ENCODE measurements at places on chromosomes 3 and 15.

GRCh38 chr3:5032844-5033243 is 53.6 kb downstream of the BHLHE40 start:
- DNase-seq: no peak

DNA sequence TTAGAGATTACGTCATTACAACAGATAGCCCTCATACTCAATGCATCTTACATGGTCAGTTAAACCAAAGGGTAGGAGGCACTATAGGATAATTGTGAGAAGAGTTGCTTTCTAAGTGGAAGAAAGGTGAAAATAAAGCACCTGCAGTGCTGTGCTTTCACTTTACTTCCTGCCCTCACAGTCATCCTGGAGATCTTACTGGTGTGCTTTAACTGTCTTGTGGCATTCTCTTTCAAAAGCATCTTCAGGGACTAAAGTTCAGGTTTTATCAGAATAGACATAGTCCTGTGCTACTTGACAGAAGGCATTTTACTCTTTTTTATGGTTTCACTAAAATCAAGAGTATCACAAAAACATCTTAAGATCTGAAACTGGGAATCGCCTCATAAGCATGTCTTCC is 286.6 kb downstream of the ZBTB20 start:
- no peak for DNase-seq

GRCh38 chr3:98329392-98330124 is 24.1 kb upstream of the OR5K4 start:
- peak; percentile 33 for DNase-seq

DNA sequence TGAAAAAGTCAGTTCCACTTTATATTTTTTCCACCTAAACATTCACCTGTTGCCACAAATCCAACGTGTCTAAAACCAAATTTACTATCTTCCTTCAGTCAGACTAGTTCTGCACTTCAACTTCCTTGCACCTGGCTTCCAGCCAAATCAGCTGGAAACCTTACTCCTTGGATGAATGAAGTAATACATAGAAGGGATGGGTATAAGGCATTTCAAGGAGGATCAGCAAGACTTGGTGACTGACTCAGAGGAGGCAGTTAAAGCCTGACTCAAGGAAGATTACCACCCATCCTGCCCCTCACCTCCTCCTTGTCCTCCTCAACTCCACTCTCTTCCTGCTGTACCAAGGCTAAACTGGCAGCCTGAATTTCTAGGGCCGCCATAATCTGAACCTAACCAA is 37.1 kb downstream of the QTRT2 start:
- DNase-seq: no peak

DNA sequence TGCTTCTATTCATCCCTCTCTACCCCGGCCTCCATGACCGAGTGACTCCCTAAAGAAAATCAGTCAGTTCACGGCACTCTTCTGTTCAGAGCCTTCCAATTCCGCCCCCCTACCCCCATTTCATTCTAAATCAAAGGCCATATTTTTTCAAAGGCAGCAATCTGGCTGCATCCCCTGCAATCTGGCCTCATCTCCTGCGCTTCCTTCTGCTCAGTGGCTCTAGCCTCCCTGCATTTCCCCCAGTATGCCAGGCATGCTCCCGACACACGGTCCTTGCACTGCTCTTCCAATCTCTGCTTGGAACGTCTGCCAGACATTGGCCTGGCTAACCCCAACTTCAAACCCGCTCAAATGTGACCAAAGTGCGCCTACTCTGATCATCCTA is 67.7 kb downstream of the EXOG start:
- no peak for DNase-seq

DNA sequence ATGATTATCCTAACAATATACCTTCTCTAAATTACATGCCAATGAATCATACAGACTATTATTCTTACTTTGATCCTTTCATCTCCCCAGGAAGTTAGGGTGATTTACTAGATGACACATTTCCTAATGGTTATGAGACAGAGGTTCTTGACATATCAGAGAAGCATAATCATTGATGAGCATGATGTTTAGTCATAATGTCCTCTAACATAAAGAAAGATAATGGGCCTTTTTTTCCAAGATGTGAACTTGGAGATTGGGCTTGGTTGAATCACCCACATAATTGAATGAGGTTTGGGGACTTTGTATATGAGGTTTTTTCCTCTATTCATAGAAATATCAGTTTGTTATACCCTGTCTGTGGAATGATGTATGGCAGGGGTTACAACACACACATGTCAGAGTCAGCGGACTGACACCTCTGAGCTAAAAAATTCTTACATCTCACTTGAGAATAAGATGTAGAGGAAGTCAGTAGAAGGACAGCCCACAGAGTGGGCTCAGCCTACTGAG is 69.7 kb upstream of the DCBLD2 start:
- no peak for DNase-seq

GRCh38 chr3:128786434-128787020 is 60.5 kb downstream of the RAB7A start:
- no peak for DNase-seq

GRCh38 chr3:65642883-65643282 is 395.8 kb downstream of the MAGI1 start:
- no peak for DNase-seq

GRCh38 chr3:63972196-63972595 is 51.1 kb downstream of the PSMD6 start:
- DNase-seq: no peak

GRCh38 chr3:143847787-143848631 is at the start of gene SLC9A9:
TSS of gene SLC9A9 (minus strand) at chr3:143848468. CDS start at chr3:143848322, 146 bp downstream.
- DNase-seq: peak; percentile 27

- no peak for DNase-seq
Measured at GRCh38 chr3:126275620-126275904, 81.6 kb downstream of the KLF15 start.

DNA sequence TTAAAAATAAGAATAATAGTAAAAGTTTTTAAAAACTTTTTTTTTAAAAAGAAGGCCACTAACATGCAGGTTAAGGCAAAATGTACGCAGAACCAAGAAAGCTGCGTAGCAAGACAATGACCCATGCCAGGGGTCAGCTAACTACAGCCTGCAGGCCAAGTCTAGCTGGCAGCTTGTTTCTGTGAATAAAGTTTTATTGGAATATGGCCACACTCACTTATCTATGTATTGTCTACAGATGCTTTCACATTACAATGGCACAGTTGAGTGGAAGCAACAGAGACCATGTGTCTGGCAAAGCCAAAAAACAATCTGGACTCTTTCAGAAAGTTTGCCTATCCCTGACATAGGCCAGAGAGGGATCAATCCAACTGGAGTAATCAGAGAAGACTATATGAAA is 46.7 kb downstream of the WWTR1 start:
- DNase-seq: no peak

- no peak for DNase-seq
Measured at GRCh38 chr3:167811031-167811430, 75.5 kb downstream of the SERPINI1 start.

DNA sequence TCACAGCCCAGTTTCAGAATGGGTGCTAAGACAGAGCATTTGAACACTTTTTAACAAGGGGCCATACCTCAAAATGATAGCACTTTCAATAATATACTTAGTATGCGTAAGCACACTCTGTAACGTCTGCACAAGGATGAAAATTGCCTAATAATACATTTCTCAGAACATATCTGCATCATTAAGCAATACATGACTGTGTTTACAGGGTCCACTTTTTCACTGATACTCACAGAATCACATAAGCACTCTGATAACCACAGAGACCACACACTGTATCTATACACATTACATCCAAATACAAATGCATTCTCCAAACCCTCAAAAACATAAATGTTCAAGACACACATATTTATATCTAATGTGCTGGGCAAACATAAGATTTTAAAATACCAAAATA is 79.8 kb downstream of the NR1I2 start:
- DNase-seq: no peak

GRCh38 chr3:128433837-128434165 is 32.9 kb downstream of the DNAJB8 start:
- no peak for DNase-seq

GRCh38 chr3:100769693-100770092 is 60.4 kb downstream of the TFG start:
- DNase-seq: no peak

DNA sequence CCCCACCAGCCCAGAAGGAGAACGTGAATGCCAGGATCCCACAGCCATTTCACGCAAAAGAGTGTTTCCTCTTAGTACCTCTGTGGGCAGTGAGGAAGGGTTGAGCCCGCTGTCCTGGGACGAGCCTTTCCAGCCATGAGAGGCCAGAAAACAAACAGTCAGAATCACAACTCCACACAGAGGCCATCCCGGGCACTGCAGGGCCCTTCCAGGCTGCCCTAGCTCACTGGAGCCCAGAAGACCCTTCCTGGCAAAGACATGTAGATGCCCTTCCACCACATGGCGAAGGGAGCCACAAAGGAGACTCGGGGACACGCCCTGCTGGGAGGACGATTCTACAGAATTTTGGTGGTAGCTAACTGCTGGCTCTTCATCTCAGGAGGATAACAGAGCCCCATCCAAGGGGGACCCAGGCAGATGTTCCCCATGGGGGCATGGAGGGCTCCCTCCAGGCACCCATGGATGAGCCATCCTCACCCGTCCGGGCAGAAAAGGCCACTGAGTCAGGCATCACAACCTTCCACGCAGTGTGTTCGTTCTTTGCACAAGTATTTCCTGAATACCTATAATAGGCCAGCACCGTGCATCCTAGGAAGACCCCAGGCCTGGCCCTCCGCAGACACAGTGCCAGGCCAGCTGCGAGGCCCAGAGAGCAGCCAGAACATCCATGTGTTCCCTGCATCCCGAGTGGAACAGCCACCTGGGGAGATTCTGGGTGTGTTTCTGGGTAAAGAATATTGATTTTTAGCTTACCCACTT is 47.2 kb downstream of the SLC12A8 start:
- DNase-seq: no peak

DNA sequence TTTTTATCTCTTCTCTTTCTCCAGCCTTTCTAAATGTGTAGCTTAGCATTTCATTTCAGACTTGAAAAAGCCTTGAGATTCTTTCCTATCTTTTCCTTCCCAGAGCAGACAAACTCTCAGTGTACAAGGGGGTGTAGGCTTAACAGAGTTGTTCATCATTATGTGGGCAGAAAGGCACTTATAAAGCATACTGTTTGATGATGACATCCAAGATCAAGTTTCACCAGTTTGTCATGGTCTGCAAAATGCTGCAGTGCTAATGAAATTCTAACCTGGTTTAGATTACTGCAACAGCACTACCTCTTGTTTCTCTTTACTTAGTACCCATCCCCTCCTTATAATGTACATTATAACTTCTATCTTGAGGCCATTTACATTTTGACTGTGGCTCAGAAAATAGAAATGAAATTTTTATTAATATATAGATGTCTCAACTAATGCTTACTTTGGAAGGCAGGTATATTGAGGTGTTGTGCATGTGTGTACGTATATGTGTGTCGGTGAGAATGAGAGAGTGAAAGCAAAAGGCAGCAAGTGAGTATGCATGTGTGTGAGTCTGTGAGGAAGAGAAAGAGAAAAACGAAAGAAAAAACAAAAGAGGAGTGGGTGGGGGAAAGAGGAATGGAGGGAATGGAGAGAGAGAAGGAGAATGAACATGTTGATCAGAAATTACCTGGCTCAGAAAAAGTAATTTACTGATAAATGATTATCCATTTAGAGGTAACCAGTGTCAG is 1043.6 kb downstream of the TUSC7 start:
- no peak for DNase-seq
